ENCODE measurements at places on chromosomes 5 and 9.

- DNase-seq: no peak
These were observed 354.1 kb upstream of the SLC30A5 start for GRCh38 chr5:68739752-68740151.

DNA sequence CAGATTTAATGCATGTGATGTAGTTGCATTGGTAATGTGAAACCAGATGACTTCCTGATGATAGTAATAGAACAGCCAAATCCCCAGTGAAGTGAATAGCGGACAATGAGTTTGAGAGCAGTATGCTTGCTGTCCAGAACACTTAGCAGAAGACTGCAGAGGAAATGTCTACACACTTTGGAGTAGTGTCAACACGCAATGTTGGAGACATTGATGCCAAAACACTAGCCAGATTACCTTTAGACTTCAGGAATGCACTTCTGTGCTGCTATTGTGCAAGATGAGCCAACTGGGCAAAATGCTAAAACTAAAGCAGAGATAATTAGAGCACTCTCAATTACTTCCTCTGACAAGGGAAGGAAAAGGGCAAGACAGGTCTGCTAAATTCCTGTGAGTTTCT is 176.7 kb downstream of the PRDM9 start:
- DNase-seq: no peak

GRCh38 chr5:151208481-151208914 is 15.4 kb downstream of the CCDC69 start:
- DNase-seq: no peak

DNA sequence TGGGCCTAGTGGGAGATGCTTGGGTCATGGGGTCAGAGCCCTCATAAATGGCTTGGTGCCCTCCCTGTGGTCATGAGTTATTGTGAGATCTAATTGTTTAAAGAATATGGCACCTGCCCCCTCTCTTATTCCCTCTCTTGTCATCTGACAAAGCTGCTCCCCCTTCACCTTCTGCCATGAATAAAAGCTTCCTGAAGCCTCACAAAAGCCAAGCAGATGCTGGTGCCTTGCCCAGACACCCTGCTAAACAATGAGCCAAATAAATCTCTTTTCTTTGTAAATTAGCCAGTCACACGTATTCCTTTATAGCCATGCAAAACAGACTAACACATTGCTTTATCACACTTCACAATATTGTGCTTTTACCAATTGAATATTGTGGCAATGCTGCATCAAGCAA is 82.8 kb upstream of the PDE4D start:
- DNase-seq: no peak

- no peak for DNase-seq
These were observed 126.7 kb upstream of the SHB start for GRCh38 chr9:38195737-38196161.

GRCh38 chr9:134425812-134426211 is 99.6 kb downstream of the RXRA start:
- no peak for DNase-seq

Measured in DMS153 (cell line).